ENCODE measurements at places on chromosomes 3 and 15. TPM values are rescaled to one million over a fixed set of nuclear protein-coding genes. Genes with fewer than 3 reads are reported as not detected.

Gene GHRL
- total RNA-seq, result not detected

Gene IL20RB
- 288 TPM for total RNA-seq

Gene PPM1L
- total RNA-seq, result 45.1 TPM

Gene GPR27
- total RNA-seq, result 2.9 TPM

Gene RASGRF1
- not detected for total RNA-seq

Gene ZBTB47
- 17.7 TPM for total RNA-seq

Gene PDE8A
- 18.1 TPM for total RNA-seq

Gene CCR9
- 0.25 TPM for total RNA-seq

Gene VPS18
- total RNA-seq, result 15.4 TPM

Gene CISH
- 12.7 TPM for total RNA-seq

Gene TMEM158
- total RNA-seq, result 0.88 TPM
